ENCODE measurements at places on chromosomes 13 and 19.

- no peak for DNase-seq
Observed at GRCh38 chr13:24693862-24694471, 13.8 kb downstream of the ATP12A start.

GRCh38 chr13:110471833-110472162, 89.7 kb downstream of the RAB20 start:
- peak; percentile 67 for DNase-seq

DNA sequence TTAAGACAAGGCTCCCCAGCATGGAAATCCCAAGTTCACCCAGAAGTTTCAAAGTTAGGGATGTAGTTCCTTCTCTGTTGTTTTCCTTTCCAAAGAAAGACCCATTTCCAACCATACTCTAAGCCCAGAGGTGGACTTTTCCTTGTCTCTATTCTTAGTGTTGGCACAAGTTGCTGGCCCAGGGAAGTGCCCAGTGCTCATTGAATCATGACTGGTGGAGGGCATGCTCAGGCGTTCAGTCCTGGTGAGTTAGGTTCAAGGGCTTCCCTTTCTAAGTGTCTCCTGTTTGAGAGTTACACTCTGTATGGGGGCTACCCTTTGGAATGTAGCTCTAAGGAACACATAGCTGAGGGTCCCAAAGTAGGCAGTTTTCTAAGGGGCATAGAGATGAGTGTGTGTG, 389.5 kb downstream of the KCNRG start:
- no peak for DNase-seq

DNA sequence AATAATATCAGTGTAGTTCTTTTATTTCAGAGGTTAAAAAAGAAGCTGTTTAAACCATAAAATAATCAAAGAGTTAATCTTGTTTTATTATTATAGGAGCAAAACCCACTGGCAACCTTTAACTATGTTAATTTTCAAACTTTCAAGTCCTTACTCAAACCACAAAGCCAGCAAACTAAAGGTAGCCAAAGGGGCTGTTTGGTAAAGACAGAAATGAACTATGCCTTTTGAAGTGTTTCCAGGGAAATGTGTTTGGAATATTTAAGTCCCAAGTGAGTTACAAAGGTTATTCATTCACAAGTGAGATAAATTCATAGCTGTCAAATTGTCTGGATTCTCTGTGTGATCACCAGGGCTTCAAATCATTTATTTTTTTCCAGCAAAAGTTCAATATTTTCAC, 264.7 kb downstream of the MZT1 start:
- DNase-seq = no peak

GRCh38 chr13:100280681-100281080, 191.8 kb downstream of the PCCA start:
- DNase-seq = no peak

DNA sequence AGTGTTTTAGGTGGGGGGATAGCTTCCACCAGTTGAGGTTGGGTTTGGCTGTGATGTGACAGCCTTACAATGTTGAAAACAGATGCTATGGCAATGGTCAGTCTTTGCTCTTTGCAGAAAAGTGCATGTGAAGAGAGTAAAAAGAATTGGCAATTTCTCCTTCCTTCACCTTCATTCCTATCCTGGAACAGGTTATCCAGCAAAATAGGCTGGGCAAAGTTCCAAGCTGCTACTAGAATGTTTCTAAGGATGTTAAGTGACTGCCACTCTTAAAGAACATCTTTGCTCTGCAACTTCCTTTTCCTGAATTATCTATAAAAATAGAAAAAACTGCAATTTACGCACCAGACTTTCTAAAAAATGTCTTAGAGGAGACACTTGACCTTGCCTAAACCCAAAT, 50.1 kb upstream of the MYCBP2 start:
- no peak for DNase-seq

GRCh38 chr13:27927444-27928352, 7.9 kb downstream of the PDX1 start:
- DNase-seq = no peak

DNA sequence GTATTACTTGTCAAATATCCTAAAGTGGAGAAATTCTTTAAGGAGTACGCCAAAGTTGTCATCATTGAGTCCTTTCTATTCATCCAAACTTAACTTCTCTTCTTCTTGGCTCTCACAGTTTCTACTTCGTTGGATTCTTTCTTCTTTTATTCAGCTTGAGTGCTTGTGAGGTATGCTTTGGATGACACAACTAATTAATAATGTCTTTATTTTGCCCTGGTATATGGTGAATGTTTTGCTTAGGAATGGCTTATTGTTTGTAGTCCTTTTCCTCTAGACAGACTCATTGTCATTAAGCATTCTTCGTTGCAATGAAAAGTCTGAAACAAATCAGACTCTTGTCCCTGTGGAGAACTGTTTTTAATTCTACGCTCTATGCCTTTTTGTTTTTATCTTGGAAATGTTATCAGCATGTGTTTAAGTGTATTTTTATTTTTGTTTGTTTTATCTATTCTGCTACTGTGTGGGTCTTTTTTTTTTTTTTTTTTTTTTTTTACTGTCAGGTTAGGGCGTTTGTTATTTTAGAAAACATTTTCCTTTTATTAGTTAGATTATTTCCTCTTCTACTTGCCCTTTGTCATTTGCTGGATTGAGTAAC, 471.5 kb downstream of the GPC6 start:
- DNase-seq = no peak

DNA sequence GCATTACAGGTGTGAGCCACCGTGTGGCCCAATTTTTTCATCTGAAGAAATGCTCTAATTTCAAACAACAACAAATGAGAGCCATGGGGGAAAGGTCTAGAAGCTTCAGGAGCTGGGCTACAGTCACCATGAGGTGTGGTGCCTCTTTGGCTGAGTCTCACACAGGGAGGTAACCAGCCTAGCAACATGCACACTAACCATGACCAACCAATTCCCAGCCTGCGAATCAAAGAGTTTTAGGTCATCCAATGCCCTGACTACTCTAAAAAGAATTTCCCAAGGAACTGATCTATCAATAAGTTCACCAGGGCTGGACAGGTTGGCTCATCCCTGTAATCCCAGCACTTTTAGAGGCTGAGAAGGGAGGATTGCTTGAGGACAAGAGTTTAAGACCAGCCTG, 29.9 kb downstream of the PBX4 start:
- DNase-seq = no peak

GRCh38 chr19:12208221-12208620, 45.3 kb downstream of the ZNF136 start:
- no peak for DNase-seq

DNA sequence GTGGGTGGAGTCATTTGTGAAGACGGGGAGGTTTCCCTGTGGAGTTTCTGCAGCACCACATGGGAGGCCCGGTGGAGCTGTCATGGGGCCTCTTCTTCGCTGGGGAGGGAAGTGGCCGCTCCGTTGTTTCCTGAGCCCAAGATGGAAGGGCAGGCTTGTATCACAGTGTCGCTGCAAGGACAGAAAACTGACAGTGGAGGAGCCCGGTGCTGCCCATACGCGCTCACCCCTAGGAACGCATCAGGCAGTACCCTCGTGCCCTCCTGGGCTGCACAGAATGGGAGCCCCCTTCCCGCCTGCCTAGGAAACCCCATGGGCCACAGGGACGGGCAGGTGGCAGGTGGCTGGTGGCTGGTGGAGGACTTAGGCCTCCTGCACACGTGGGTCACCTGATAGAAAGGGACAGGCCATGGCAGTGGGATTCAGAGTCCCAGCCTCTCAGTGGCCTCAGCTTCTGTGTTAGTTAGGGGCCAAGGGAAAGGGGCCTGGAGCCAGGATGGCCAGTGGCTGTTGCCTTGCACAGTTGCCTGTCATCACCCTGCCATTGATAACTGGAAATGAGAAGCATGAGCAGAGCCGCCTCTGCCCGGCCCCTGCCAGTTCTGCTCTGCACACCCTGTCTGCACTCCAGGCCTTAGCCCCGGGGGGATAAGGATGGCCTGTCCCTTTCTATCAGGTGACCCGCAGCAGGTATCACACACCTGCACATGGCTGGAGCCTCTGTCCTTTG, 7.6 kb downstream of the COL4A2 start:
- DNase-seq = no peak

DNA sequence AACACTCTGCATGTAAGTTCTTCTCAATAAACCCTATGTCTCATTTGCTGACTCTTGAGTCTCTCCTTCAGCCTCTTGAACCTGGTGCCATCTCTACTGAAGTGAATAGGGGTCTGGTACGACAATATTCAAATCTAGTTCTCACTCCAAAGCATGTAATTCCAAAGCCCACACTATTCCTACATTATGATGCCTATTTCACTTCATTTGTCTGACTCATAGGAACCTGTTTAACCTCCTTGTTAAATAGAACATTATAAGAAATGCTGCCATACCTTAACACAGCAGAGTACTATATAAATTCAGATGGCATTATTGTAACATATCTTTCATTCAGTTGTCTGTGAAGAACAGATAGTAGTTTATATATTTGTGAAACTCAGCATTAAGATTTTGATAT, 67.1 kb downstream of the STARD13 start:
- no peak for DNase-seq

- no peak for DNase-seq
Observed at GRCh38 chr19:10145031-10145430, 25.3 kb upstream of the EIF3G start.

- no peak for DNase-seq
Observed at GRCh38 chr19:48874303-48875135, 2.3 kb downstream of the PPP1R15A start.

GRCh38 chr13:98482476-98483444, 94.1 kb downstream of the STK24 start:
- no peak for DNase-seq

DNA sequence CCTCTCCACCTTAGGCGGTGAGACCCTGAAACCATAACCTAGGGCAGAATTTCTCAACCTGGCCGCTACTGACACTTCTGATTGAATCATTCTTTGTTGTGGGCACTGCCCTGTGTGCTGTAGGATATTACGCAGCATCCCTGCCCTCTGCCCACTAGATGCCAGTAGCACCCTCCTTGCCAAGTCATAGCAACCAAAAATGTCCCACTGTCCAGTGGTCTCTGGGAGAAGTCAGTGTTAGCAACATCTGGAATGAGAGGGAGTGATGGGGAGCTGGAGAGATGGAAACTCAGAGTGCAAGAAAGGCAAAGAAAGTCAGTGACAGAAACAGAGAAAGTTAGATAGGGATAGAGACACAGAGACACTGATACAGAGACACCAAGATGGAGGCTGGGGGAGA, 13.6 kb downstream of the KLK4 start:
- DNase-seq = no peak

GRCh38 chr13:42041684-42042035, 6.8 kb upstream of the DGKH start:
- no peak for DNase-seq

- DNase-seq = no peak
Observed at GRCh38 chr19:4913996-4914735, 4.9 kb downstream of the UHRF1 start.

Measured in kidney epithelial cell (primary cell).